ENCODE measurements at places on chromosomes 6 and 20. TPM values are rescaled to one million over a fixed set of nuclear protein-coding genes. Genes with fewer than 3 reads are reported as not detected.

Gene GRM1
- not detected for total RNA-seq

Gene WFDC5
- total RNA-seq: not detected

Gene SLC17A3
- not detected for total RNA-seq

Gene CENPQ
- total RNA-seq: 3.9 TPM

Gene SYNE1
- 142 TPM for total RNA-seq

Gene MOG
- total RNA-seq: not detected

Gene COL19A1
- total RNA-seq: not detected

Gene POLR1H
- 20.1 TPM for total RNA-seq

DNA sequence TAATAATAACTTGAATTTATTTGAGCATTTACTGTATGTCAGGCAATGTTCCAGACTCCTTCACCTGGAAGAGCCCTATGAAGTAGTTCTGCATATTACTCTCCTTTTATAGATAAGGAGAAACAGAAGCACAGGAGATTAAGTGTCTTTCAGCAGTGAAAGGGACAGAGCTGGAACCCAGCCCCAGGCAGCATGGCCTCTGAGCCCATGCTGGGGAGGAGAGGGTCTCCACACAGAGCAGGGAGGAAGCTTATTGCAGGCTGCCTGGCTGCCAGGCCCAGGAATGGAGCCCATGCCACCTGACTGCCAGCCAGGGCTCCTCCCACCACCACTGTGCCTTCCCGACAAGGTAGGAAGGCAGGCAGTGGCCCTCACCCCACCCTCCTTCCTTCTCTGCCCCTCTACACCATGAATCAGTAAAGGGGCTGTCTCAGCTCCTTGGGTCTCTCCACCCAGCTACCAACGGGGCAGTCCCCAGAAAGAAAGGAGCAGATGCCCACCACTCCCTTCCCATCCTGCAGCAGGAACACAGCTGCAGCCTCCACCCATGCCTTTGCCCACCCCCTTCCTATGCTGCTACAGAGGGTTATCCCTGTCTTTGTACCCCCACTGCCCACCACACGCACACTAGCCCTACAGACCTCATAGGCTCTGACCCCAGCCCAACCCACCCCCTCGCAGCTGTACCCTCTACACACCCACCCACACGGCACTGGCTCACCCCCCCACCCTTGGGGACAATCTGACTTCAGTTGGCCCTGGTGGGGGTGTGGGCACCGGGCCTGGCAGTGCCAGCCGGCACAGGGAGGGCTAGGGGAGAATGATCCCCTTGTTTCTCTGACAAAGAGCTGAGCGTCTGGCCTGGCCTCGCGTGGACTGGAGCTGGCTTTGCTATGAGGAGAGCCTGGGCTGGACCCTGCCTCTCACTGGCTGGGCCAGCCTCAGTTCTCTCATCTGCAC is 41.8 kb downstream of the TFEB start:
- no peak for DNase-seq

- DNase-seq: no peak
These were observed 212.5 kb downstream of the GJA1 start for GRCh38 chr6:121647905-121648304.

GRCh38 chr6:97656236-97656635 is 373.2 kb upstream of the MMS22L start:
- no peak for DNase-seq

DNA sequence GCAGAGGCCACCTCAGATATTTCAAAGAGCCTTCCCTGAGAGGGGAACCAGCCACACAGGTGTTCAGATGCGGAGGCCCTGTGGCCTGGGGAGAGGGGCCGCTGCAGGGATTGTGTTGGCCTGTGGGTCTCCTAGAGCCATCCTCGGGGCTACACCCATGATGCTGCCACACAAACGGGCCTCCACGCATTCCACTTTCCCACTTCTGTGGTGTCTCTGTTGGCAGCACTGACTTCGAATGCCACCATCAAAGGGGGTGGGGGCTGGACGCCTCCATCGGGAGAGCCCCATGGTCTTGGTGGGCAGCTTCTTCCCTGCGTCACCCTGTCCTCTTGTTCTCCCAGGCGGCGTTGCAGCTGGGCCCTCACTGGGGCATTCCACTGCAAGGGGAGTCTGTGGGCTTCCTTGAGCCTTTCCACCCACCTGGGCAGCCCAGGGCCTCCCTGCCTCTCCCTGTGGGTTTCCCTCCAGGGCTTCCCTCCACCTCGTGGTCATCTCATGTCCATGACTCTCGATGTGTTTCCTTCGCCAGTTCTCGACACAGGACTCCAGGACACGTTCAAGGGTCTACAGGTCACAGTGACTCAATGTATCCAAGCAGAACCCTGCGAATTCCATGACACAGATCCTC is 145.5 kb downstream of the ERMARD start:
- DNase-seq: peak; percentile 80

DNA sequence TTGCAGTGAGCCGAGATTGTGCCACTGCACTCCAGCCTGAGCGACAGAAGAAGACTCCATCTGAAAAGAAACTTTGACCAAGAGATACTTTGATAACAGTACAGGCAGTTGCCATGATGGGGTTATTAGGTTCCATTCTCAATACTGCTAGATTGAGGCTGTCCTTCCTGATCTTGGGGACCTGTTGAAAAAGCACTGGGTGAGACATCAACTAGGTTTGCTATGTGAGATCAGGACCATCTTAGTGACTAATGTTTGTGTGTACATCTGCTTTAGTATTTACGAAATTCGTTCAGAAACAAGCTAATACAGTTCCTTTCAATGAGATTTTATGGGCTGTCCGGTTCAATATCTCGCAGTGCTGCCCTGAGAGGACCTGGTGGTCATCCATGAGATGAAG is 2.6 kb downstream of the DSE start:
- DNase-seq: no peak

DNA sequence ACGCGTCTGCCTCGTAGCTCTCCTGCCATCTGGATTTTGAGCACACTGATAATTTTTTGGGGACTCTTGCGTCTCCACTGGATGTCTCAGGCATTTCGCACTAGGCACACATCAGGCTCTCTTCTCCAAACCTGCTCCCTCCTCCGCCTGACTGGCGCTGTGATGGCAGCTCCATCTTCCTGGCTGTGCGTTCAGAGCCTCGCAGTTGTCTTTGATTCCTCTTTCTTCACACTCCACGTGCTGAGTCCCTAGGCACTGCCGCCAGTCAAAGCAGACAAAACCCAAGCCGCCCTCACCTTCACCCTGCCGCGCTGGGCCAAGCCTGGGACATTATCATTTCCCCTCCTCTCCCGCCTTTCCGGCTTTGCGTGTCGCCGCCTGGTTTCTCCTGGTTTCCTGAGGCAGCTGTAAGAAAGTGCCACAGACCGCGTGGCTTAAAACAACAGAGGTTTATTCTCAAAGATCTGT is 778 bp downstream of the PSMG4 start:
- DNase-seq: no peak

GRCh38 chr20:478010-478948 is 15.9 kb upstream of the TBC1D20 start:
- no peak for DNase-seq

DNA sequence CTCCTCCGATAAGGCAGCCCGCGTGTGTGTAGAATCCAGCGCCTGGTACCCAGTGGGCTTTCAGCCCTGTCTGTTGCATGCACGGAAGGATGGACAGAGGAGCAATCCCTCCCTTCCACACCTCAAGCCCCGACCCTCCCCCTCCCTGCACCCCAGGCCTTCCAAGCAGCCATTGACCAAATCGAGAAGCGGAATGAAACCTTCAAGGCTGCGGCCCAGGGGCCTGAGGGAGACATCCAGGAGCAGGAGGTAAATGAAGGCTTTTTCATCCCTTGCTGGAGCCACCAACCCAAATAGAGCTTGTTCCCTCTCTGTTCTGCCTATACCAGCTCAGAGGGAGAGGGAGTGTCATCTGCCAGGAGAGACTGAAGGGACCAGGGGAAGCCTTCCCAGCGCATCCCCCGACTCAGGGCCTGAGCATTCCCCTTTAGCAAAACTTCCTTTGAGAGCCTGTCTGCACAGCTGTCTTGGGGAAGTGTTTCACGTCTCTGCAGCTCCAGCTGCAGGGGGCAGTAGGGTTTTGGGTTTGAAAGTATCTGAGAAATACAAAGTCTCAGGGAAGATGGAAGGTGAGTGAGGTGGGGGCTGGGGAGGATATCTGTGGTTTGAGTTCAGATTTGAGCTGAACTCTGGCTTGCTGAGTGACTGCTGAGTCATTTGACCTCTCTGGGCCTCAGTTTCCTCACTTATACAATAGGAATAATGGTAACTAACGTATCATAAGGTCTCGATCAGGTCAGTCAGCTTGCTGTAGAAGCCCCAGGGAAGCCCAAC is 16.1 kb downstream of the FGD2 start:
- no peak for DNase-seq

DNA sequence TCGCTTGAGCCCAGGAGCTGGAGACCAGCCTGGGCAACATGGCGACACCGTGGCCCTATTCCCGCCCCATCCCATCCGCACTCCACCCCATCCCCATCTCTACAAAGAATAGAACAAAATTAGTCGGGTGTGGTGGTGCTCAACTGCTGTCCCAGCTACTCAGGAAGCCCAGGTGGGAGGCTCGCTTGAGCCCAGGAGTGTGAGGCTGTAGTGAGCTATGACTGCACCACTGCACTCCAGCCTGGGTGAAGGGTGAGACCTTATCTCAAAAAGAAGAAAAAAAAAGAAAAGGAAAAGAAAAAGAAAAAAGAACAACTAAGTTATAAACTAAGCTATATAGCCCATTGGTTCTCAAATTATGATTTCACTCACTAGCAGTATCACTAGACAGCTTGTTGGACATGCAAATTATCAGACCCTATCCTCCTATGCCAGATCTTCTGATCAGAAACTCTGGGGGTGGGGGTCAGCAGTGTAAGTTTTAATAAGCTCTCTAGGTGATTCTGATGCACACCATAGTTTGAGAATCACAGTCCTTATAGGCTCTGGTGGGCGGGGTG is 491 bp upstream of the ITCH start:
- DNase-seq: no peak

DNA sequence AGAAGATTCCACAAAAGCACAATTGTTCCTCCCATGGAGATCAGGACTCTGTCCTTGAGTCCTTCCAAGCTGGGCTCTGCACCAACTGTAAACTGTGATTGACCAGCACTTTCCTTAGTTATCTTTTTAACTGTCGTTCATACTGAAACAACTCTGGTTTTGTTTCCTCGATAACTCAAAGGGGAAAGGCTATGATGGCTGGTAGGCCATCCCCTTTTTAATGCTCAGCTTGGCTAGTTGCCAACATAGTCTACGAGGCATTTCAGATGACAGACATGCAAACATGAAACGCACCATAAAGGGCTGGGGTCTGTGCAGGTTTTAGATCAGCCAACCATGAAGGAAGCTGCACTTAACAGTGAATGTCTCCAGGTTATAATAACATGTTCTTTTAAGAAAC is 497.1 kb upstream of the ARID1B start:
- DNase-seq: no peak

GRCh38 chr6:148146717-148147462 is 195.7 kb upstream of the SASH1 start:
- DNase-seq: no peak

DNA sequence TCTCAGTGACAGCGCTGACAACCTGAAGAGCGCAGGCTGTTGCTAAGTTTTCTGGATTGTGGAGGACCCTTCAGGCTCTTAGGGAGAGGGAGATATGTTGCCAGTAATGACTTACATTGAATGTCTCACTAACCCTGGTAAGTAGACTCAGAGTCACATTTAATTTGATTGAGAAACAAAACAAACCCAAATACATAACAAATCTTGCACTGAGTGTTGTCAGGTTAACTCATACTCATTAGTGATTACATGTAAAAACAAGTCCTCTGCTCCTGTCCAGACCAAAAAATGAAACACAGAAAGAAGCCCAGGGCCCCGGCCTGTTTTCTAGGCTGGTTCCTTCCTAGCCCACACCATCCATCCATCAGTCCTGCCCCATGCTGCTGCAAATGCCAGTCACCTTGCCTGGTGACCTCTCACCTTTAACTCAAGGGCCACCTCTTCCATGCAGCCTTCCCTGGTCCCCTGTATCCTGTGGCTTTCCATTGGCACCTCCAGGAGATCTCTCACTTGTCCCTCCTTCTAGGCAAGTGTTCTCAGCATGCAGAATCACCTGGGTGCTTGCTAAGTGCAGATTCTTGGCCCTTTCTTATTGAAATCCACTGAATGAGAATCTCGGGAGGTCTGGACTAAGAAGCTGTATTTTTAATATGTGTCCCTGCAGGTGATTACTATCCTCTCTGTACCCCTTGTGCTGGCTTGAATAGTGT is 34.7 kb upstream of the ERVFRD-1 start:
- no peak for DNase-seq

GRCh38 chr6:116986819-116987218 is 109.8 kb downstream of the RFX6 start:
- no peak for DNase-seq

DNA sequence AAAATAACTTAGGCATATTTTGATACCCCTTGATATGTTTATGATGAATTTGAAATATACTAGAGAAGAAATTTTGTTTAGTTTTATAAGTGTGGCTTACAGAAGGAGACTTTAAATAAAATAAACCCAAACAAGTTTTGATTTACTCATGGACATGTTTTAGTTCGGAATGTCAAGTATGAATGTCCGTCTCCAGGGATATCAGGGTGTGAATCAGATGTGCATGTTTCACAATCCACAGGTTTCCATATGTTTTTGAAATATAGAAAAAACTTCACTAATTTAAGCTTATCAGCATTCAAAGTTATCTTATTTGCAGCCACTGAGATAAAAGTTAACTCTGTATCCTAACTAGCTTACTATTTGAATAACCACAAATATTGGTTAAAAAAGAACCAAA is 51.5 kb downstream of the PLCB1 start:
- DNase-seq: no peak

DNA sequence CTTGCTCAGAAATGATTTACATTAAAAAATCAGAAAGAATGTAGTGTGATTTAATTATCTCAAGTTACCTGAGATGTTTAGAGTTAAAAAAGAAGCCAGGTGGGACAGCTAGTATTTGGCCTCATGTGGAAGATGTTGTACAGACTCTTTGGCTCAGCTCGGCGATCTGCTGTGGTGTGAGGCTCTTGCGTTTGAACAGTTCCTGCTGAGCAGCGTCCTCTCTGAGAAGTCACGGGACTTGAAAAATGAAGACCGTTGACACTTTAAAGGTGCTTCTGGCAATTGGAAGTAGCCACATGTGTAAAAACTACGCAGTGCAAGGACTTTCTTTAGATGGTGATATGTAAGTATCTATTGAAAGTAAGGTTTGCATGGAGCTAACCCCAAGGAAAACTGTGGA is 169.0 kb downstream of the BACH2 start:
- no peak for DNase-seq

DNA sequence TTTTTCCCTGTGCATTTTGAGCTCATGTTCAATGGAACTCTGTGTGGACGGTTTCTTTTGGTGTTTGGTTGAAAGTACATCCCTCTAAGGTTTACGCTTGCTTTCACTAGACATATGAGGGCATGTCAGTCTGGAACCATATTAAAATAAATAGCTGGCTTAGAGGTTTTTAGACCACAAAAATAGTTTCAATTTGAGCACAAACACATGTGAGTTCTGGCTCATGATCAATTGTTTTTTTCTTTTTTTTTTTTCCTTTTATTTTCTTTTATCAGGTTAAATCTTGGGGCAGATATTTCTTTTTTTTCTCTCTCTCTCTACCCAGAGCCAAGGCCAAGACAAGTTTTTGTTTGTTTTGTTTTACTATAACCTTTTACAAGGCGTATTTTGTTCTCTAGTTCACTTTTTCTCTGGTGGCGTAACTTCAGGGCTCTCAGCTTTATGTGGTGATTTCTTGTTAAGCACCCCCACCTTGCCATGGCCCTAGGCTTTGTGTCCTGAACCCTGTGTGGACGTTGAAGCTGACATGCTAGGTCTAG is 92.9 kb downstream of the SHLD1 start:
- DNase-seq: no peak
